ENCODE measurements at places on chromosomes 16 and 17.

DNA sequence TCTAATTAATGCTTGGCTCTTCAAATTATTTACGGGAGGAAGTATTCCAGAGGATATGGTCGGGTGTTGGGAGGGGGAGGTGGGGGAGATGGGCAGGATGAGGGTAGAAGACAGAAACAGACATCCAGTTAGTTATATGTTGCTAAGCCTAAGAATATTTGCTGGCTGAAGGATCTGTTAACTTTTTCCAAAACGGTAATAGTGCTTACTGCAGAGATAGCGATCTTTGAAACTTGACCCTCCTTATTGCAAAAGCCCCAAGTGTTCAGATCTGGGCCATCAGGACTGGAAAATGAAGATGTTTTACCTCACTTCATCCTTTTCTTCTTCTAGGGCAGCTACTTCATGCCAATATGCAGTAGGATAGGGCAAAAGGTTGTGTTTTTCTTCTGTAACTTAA is 27.0 kb upstream of the MMD start:
- DNase-seq = no peak

DNA sequence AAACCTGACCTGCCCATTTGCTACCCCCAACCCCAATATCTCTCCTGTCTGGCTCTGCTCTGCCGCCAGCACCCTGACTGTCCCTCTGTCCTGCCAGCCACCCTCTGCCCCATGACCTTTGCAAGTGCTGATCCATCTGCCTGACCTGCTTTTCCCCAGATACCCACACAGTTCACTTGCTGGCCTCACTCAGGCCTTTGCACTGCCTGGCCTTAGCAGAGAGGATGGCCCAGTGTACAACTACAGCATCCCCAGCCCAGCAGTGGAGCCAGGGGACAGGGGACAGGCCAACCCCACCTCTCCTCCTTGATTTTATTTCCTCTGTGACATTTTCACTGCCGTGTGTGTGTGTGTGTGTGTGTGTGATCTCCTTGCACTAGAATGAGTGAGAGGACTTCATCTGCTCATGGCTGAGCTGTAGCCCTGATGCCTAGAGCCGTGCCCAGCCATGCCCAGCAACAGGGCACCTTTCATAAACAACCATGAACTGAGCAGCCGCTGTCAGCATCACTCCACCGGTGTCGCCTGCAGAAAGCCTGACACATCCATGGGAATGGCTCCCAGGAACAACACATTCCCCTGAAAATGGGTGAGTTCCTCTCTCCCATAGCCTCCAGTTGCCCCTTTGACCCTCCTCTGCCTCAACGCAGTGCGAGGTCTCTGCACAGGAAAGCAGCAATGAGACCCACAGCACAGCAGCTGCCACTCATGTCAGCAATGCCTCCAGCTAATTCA is 36.0 kb upstream of the RBFOX3 start:
- DNase-seq = peak; percentile 10

- DNase-seq = no peak
Measured at GRCh38 chr17:9519583-9520272, 55.9 kb downstream of the STX8 start.

GRCh38 chr17:43814714-43815113 is 18.2 kb downstream of the MPP3 start:
- DNase-seq = no peak

DNA sequence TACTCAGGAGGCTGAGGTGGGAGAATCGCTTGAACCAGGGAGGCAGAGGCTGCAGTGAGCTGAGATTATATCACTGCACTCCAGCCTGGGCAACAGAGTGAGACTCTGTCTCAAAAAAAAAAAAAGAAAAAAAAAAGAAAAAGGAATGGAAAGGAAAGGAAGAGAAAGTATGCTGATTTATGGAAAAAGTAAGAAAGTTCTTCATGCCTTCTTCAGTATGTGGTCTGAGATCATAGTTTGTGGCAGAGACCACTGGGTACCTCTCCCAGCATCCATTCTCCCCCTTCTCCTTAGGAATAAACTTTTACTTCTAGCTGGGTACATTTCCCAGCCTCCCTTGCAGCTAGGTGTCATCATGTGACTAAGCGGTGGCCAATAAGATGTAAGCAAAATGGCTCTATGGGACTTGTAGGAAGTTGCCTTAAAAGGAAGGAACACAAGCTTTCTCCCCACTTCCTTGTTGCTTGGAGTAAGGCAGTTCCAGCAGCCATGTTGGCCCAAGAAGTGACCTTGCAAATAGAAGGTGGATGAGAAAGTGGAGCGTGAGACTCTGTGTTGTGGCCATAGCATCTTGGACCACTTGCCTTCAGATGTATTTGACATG is 26.1 kb upstream of the XPO6 start:
- no peak for DNase-seq

DNA sequence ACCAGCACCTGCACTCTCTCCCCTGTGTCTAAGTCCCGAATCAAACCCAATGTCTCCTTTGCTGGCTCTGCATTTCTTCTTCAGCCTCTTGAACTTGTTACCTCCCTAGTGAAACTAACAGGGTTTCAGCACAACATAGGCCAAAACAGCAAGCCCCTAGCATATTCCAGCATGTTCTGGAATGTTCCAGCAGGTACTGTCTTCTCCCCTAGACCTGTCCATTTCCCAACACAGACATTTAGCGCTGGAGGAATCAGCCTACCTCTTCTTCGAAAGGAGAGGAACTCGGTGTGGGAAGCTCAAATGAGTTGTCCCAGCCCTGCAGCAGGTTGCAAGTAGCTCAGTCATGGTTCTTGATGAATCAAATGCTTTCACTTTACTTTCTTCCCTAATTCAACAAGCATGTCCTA is 47.1 kb downstream of the LITAF start:
- no peak for DNase-seq

GRCh38 chr17:33137426-33137825 is 145.8 kb downstream of the SPACA3 start:
- no peak for DNase-seq

DNA sequence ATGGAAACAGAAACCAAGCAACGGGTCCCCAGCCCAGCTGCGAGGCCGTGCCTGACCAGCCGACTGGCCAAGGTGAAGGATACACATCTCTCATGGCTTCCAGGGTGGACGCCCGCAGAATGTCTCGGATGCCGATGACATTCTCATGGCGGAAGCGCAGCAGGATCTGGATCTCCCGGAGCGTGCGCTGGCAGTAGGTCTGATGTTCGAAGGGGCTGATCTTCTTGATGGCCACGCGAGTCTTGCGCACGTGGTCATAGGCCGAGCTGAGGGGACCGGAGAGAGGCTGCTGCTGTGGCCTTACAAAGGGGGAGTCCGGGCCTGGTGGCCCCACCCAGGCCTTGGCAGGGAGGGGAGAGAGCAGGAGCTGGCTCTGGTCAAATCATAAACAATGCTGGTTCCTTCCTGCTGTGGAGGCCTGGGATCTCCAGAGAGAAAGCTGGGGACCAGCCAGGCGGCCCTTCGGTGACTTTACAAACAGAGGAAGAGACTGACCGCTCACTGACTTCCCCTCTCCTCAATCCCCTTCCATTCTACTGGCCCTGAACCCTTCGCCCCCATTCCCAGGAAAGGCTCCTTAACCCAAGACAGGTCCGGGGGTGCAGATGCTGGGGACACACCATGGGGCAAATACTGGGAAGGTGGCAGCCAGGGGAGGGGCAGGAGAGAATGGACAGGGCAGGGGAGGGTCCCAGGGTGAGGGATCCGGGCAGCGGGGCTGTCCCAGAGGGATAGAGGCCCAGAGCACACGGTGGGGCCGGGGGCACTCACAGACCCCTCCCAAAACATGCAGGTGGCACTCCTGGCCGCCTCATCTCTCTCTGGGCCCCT is 1.1 kb downstream of the MAPK3 start:
- DNase-seq = no peak

DNA sequence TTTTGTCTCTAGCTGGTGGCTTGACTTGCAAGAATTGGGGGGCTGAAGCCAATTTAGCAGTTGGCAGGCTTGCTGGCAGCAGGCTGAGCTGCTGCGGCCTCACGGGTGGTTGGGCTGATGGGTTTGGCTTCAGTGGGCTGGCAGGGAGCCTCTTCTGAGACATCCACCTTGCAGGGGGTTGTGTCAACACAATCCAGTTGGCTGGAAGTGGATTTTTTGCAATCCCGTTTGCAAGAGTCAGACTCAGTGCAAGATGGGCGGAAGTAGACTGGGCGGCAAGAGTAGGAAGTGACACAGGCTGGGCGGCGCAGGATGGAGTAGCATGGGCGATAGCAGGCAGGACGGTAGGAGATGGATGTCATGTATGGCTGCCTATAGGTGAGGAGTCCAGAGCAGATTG is 1.5 kb downstream of the KRTAP16-1 start:
- DNase-seq = no peak

DNA sequence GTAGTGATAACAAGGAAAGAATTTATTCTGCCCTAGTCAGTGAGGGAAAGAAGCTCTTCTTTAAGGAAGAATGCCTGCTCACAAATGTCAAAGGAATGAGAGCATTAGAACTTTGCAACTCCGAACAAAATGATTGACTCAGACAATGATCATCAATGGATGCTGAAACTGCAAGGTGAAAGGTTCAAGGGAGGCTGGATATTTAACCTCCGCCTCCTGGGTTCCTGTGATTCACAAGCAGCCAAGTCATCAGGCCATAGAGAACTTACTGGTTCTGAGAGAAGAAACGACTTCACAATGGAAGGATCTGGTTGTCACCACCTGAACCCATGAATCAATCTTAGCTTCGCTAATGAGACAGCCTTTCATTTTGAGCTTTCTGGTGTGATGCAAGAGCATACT is 16.0 kb upstream of the SCNN1B start:
- DNase-seq = no peak

GRCh38 chr17:74567397-74567796 is at the start of gene CD300H:
Gene CD300H (minus strand): TSS chr17:74567509.
- DNase-seq = no peak

DNA sequence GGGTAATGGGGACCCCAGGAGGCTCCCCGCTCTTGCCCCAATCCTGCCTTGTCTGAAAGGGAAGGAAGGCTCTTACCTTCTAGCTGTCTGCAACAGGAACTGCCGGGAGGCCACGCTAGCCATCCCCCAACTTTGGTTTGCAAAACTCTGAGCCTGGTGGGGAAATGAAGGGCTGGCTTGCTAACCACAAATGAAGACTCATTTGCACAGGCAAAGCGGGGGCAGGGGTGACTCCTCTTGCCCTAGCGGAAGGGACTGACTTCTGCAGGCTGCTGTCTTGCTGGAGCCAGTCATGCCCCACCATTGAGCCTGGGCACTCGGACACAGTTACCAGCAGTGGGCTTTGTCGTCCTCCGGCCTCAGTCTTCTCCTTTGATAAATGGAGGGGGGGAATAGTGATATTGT is 52.6 kb downstream of the PLCG2 start:
- DNase-seq = peak; percentile 58

GRCh38 chr16:72222503-72222902 is 50.5 kb upstream of the PMFBP1 start:
- no peak for DNase-seq

- DNase-seq = no peak
Measured at GRCh38 chr16:11211977-11212797, 43.8 kb downstream of the SOCS1 start.

GRCh38 chr17:82592767-82593589 is 55.3 kb downstream of the WDR45B start:
- DNase-seq = no peak

DNA sequence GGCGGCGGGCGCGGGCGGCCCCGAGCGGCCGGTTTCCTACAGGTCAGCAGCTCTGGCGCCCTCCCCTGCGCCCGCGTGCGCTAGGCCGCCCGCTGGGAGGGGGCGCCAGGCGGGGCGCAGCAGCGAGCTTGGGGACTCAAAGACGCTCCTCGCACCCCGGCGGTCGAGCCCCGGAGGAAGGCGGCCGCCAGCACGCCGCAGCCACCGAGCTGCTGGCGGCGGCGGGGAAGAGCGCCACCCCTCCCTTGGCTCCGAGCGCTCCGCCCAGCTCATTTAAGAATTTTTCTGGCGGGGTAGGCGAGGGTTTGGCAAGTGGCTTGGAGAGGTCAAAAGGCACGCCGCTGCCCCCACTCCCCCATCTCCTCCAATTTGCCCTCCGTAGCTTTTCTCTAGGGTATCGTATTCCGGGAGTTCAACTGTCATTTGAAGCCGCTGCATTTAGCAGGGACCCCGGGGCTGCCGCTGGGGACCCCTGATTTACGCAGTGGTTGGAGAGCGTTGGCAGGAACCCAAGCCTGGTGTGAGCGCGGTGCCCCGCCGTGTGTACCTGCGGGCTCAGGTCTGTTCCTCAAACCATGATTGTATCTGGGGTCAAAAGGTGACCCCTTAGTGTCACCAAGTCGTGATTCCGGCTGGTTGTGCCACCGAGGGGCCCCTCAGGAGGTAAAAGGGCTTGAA is 59.5 kb upstream of the GSE1 start:
- DNase-seq = no peak

GRCh38 chr17:8148560-8148959 is 3.6 kb downstream of the PER1 start:
- no peak for DNase-seq

DNA sequence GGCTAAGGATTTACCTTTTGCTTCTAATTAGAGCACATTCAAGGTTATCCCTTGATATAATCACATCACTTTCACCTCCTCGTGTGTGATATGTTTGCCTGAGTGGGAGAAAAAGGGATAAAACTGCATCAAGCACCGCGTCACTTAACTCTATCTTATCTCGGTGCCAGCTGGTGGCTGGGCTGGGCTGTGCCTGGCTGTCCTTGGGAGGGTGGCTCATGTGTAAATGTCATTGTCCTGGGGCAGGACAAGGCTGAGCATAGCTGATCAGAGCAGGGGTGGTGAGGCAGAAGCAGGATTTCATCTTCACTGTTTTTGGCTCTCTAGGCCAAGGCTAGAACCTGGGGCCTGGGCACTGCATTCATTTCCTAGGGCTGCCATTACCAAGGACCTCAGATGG is 105.3 kb downstream of the RAP1GAP2 start:
- no peak for DNase-seq

GRCh38 chr17:13003454-13003851 is 14.4 kb downstream of the ELAC2 start:
- DNase-seq = no peak

Measured in dorsolateral prefrontal cortex (tissue), 122 donors.